ENCODE measurements at places on chromosomes 16 and 17.

GRCh38 chr17:75970011-75970523 is 8.9 kb downstream of the ACOX1 start:
- no peak for DNase-seq

DNA sequence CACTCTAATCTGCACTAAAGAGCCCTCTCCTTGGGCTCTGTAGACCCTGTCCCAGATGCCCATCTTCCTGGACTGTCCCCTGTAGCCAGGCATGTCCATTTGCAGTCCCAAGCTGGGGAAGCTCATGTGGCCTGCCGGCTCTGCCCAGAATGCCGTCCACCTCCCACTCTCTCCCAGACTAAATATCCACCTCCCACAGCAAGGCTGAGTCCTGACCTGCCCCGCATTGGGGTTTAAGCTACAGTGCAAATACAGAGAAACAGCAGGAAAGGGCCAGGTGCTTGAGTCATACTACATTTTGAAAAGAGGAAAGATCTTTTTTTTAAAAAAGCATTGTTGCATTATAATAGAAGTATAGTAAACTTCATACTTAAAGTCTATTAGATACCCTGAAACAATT is 3.0 kb downstream of the ST6GALNAC2 start:
- DNase-seq, result no peak

DNA sequence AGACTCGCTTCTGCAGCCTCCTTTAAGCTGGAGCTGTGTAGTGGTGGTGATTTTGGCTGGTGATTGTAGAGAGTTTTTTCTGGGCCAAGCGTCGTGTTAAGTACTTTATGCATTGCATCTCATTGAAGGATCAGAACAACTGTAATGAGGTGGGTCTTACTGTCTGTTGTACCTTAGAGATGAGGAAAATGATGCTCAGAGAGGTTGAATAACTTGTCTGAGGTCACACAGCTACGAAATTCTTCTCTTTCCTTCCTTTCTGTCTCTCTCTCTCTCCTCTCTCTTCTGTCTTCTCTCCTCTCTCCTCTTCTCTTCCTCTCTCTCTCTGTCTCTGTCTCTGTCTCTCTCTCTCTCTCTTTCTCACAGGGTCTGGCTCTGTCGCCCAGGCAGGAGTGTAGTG is 82.8 kb downstream of the CNGB1 start:
- no peak for DNase-seq

DNA sequence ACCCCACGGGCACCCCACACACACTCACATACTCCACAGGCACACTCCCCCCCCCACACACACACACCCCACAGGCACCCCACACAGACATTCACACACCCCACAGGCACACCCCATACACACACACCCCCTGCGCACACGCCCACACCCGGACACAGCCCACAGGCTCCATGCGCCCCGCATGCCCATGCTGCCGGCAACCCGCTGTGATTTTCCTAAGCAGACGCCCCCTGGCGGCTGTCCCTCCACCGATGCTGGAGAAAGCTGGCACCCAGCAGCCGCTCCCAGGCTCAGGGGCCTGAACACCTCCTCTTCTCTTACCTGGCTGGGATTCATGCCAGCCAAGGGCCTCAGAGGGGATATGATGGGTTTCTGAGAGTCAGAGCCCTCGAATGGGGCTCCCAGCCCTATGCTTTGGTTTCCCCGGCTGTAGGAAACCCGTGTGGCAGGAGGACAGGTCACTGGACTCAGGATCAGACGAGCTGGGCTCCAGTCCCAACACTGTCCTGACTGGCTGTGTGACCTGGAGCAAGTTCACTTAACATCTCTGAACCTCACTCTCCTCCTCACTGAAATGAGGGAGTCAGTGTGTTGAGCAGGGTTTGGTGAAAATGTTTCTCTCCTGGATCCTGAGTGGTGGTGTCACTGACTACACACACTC is 19.6 kb upstream of the TNFRSF13B start:
- peak; percentile 85 for DNase-seq

- no peak for DNase-seq
These were observed 5.9 kb downstream of the MEIOB start for GRCh38 chr16:1865902-1866690.

GRCh38 chr16:13322336-13322735 is 420.9 kb downstream of the SHISA9 start:
- no peak for DNase-seq

DNA sequence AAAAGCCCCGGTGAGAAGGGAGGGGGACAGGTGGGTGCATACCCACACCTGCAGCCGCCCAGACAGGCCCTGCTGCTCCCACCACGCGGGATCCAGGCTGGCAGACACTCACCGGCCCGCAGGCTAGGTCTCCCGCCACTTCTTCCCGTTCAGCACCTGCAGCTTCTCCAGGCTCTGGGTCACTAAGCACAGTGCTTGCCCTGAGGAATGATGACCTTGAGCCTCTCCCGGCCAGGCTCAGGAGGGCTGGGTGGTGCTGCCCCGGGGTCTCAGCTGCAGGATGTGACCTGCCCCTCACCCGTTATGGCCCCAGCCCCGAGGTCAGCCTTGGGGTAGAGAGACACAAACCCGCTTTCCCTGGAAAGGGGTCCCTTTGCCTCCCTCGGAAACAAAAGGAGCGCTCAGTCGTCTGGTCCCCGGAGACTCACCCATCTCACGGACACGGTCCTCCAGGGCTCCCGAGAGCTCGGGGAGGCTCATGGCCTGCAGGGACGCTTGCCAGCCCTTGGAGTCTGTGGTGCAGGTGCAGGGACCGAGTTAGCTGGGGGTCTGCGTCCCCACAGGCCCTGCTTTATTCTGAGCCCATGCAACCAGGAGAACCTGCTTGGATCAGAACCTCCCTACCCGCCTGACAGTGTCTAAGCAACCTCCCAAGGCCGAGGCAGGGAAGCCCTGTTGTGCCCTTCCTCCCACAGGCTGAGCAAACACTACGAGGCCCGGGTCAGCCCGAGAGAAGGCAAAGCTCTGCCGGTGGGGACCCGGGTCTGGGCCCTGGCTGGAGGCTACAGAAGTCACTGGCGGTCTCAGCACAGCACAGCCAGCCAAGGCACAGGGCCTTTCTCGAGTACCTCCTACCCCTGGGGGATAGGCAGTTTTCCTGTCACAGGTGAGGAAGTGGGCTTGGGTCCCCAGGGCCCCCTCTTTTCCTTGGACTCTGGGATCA is 3.8 kb downstream of the NUDT16L1 start:
- DNase-seq, result peak; percentile 16

DNA sequence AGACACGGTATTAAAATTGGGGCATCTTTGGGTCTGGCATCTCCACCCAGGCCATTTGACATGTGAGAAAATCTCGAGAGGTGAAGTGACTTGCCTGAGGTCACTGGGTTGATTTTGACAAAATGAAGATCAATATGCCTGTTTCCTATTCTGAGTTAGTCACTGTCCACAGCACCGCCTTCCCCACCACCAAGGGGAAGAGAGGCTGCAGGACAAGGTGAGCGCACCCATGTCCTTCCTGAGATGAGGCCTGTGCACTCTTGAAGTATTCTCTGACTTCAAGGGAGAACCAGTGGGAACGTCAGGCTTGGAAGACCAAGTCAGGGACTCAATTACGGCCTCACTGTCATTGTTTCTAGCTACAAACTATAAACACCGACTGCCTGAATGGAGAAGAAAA is 49.9 kb upstream of the WSB1 start:
- no peak for DNase-seq

- no peak for DNase-seq
These were observed 24.7 kb upstream of the TBX4 start for GRCh38 chr17:61427567-61427966.

GRCh38 chr16:85202631-85203461 is 90.6 kb upstream of the CIBAR2 start:
- peak; percentile 91 for DNase-seq

GRCh38 chr17:1379930-1380313 is 20.1 kb downstream of the YWHAE start:
- no peak for DNase-seq

- DNase-seq, result no peak
These were observed 8.1 kb downstream of the SMURF2 start for GRCh38 chr17:64653985-64654355.

DNA sequence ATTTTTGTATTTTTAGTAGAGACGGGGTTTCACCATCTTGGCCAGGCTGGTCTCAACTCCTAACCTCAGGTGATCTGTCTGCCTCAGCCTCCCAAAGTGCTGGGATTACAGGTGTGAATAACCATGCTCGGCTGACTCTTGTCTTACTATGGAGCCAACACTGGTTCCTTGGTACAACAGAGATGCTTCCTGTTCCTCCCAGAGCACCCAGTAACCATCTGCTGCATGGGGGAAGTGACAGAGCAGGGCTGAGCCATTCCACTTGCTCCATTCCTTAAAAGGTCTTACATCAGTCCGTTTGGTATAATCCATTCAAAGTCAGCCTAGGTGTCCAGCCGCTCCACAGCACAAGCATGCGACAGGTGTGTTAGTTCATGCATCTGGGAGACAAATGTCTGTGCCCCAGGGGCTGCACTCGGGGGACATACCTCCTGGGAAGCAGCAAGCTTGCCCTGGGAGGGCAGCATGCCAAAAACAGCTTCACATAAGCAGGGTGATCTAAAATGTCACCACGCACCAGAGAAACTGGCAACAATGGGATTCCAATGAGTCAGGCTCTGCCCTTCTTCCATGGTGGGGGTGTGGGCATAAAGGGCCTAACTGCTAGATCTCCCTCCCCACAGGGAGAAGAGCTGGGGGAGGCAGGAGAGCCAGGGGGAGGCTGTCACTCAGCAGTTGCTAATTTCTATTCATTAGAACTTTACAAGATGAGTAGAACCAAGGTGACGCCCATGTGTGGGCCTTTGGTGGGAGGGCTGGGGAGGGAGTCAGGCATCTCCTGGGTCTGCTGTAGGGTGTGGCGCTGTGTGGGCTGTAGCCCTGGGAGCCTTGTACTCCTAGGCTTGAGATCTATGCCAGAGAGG is 35.5 kb downstream of the PIPOX start:
- DNase-seq, result no peak

GRCh38 chr16:78284957-78285434 is 185.5 kb downstream of the WWOX start:
- no peak for DNase-seq

GRCh38 chr17:64532409-64532808 is 25.6 kb downstream of the CEP95 start:
- no peak for DNase-seq

DNA sequence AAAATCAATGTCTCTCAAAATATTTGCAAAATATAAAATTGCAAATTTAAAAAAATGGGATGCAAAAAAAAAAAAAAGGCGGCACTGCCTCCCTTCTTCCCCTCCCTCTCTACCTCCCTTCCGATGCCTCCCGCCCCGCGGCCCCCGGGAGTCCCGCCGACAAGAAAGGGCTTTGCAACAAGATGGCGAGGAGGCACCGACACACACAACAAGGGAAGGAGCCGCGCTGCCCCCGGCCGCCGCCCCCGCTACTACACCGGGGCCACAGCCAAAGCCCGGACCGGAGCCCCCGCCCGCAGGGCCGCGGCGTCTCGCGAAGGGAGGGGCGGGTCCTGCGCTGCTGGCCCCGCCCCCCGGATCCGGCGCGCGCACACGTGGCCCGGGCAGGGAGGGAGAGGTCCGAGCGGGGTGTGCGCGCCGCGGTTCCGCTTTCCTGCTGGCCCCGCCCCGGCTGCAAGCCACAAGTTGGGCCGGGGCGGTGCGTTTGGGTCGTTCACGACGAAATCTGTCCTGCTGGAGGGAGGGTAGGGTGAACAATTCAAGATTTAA is at the start of gene MNT:
MNT (minus strand) TSS at position 184 of the 549 bp plus-strand sequence. CDS start 348 bp downstream, outside the sequence.
- peak; percentile 96 for DNase-seq

DNA sequence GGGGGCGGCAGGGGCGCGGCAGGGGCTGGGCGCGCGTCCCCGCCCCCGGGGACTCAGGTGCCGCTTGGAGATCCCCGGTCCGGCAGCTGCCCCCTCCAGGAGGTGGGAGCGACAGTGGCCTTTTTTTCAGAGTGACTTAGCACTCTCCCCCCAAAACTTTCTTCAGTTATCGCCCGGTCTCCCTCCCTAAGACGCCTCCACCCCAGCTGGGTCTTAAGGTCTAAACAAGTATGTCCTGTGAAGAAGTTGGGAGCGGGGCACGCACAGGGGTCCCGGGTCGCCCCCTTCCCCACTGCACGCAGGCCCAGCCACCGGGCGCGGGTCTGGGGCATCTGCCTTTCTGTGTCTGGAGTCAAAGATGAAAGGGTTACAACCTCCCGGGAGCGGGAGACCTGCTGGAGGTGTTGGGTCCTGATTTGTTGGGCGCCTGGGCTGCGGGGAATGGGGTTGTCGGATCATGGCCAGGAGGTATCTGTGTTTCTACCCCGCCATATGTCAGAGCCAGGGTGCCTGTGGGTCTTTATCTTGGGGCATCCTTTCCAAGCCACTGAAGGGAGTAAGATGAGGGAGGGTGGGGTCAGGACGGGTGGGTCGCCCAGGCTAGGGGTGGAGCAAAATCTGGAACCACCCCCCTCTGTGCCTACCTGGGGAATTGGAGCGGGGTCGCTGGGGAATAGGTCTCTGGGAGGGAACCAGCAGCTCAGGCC is 757 bp downstream of the FMNL1 start:
- DNase-seq, result no peak

GRCh38 chr17:71938340-71939010 is 182.3 kb upstream of the SOX9 start:
- DNase-seq, result no peak

- DNase-seq, result no peak
These were observed 3.5 kb downstream of the CYB561 start for GRCh38 chr17:63442549-63443035.

DNA sequence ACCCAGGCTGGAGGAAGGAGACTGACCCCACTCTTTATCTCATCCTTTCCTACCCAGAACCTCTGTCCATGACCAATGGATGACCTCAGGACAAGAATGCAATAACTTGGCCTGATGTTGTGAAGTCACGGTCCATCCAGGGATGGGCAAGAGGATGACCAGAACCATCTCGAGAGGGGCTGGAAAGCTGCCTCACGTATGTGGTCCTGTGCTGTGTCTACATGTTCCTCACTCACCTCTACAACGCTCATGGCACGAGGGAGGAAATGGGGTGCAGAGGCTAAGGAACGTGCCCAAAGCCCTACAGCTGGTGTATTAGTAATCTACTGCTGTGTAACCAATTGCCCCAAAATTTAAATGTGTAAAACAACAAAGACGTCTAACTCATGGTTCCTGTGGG is 7.3 kb upstream of the KCTD5 start:
- no peak for DNase-seq

DNA sequence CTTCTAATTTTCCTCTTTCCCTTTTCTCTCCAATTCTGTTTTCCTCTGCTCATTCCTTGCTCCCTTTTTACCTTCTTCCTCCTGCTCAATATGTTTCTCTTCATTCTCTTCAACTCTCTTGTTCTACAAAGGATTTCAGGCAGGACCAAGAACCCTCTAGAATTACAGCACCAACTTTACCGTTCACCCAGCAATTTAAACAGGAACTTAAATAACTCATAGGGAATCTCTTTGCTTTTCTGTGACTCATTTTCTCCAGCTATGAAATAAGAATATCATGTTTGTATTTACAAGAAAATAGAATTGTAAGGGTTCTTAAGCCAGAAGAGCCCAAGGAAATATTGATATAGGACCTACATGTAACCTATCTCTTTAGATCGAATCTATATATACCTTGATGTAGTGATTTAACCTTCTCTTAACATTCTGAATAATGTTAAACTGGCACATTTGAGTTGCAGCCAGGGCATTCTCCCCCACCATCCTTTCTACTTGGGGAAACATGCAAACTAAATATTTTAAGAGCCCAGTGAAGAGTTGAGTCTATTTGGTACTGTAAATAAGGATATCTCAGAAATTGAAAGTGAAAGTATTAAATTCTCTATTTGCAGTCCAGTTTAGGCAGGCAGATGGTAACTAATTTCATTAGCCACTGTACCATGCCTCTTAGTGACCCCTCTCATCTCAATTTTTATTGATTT is 137.0 kb downstream of the ANKFN1 start:
- DNase-seq, result no peak

- DNase-seq, result no peak
These were observed 13.3 kb downstream of the GPT2 start for GRCh38 chr16:46897471-46897870.

- DNase-seq, result peak; percentile 61
These were observed 25.0 kb downstream of the KATNB1 start for GRCh38 chr16:57760357-57761160.

Data from pancreas (tissue), 10 donors.